ENCODE measurements at places on chromosomes 2 and 18.

GRCh38 chr2:162230761-162231160 lies 12.5 kb downstream of the FAP start:
- DNase-seq: no peak

DNA sequence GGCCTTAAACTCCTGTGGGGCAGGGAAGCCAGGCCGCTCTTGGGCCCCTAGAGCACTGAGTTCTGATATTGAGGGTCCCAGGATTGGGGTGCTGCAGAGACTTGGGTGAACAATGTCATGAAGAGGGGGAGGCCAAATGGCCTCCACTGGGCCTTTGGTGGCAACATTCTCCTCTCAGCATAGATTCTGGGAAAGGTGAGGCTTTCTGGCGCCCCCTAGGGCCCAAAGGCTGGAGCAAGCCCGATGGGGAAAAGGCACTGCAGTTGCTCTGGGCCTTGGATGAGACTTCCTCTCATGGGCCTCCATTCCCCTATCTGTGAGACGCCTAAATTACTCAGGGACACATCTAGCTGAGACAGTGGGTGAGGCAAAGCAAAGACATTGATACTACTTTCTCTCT lies 84.8 kb downstream of the ACAA2 start:
- DNase-seq: peak; percentile 70

- no peak for DNase-seq
Observed at GRCh38 chr18:9428862-9429661, 46.3 kb upstream of the RALBP1 start.

GRCh38 chr2:85737961-85738360 lies 15.8 kb upstream of the ATOH8 start:
- DNase-seq: no peak

DNA sequence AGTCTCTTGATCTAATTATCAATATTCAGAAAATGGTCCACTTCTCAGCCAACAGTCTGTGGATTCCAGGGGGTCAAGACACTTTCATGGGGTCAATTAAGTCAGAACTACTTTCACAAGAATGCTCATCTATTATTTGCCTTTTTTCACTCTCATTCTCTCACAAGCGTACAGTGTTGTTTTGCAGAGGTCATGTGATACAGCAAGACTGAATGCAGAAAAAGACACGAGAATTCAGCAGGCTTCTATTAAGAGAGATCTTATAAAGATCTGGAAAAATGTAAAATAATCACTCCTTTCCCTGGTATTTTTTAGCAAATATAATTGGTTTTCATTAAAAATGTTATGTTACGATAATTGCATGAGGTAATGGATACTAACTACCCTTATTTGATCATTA lies 8.7 kb downstream of the RPRD1A start:
- no peak for DNase-seq

DNA sequence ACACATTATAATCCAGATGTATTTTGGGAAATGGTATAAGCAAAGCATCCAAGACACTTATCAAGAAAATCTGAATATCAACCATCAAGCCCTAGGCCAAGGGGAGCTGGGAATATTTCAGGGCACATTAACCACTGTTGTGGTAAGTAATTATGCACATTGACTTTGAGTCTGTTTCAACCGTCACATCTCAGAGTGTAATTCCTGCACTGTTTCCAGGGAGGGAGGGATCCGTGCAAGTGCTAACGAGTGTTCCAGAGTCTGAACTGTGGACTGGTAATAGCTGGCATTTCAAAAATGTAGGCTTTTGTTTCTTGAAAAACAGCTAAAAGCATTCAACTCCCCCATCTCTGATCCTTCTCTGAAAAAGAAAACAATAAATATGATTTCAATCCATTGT lies 681.6 kb downstream of the BCL11A start:
- DNase-seq: no peak

GRCh38 chr2:54768772-54769428 lies 45.4 kb downstream of the EML6 start:
- DNase-seq: no peak

- DNase-seq: no peak
Observed at GRCh38 chr2:220194630-220195584, 567.5 kb downstream of the SLC4A3 start.

GRCh38 chr2:109692013-109692743 lies 78.0 kb downstream of the SOWAHC start:
- DNase-seq: no peak

DNA sequence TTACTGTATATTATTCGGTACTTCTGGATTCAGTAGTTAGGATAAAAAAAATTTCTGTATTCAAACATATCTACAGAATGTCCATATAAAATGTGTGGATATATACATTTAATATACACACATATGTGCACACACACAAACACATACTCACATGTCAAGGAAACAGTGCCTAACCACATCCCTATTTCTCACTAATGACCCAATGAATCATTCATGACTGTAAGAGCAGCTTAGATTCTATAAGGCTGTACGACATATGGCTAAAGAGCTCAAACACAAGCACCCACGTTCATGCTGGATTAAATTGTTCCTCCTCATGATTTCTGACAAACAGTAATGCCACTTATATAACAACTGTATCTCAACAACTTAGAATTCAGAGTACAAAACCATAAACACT lies 457.3 kb downstream of the ADCYAP1 start:
- no peak for DNase-seq

DNA sequence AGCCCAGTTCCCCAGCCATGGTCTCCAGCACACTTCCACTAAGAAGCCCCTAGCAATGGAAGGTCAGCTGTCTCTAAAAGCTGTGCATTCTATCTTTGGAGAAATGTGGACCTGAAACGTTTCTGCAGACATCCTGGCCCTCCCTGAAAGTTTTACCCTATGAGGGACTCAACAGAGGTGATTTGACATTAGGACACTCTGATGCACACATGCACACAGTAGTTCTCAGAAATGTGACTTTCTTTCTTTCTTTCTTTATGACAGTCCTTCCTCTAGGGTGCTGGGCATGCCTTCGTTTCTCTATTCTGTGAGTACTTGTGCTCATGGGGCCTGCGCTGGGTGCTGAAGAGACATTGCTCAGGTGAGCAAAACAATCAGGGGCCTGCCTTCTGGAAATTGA lies 857.3 kb downstream of the RNF144A start:
- no peak for DNase-seq

DNA sequence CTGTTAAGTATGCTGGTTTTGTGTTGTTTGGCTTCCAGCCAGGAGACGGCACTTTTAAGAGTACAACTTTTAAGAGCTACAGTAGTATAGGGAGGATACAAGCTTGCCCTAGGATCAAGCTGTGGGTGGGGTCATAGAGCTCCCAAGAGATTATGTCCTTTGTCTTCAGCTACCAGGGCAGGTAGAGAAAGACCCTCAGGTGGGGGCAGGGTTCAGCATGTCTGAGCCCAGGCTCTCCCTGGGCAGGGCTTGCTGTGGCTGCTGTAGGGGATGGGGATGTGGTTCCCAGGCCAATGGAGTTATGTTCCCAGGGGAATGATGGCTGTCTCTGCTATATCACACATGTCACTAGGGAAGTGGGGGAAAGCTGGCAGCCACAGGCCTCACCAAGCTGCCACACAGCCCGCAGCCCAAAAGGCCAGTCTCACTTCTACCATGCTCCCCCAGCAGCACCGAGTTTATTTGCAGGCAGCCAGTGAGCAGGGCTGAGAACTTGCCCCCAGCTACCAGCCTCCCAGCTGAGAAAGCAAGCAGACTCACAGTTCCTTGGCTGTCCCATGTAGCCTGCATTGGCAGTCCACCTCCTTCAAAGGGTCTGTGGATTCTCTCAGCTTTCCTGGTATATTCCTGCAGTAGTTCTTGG lies 105.7 kb upstream of the ERBB4 start:
- DNase-seq: no peak

DNA sequence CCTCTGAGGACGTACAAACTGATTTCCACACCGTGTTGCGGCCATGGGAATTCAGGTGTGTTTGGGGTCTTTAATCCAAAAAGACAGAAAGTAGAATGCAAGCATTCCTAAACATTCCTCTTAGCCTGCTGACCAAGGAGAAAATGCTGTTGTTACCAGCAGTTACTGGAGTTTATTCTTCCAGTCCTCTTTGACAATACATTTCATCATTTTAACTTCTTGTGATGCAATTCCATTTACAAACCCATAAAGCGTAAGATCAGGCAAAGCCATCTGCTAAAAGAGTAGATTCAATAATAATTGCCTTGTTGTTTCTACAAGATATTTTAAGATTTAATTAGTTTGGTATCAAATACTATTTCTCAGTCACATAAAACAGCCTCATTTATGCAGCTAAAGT lies 32.7 kb downstream of the SPIRE1 start:
- DNase-seq: no peak

DNA sequence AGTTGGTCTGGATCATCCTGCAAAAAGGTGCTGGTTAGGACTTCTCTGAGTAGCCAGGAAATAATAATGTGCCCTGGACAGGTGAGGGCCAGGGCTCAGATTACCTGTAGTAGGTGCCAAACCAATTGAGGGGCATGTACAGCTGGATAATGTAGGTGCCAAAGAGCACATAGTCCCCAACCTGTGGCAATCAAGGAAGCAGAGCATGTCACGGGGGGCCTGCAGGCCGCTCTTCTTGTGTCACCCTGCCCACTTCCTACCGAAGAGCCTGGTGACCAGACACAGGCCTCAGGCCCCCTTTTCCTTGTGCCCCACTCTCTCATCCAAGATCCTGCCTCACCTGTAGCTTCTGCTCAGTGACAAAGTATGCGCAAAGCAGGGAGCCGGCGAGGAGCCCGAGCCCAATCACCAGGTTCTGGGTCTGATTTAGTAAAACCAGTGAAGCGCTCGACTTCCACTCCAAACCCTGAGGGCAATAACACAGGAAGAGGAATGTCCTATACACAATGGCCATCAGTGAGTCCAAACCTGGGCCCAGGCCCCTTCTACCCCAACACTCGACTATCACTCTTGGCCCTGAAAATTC lies 5.2 kb downstream of the ABCB6 start:
- DNase-seq: no peak

- DNase-seq: no peak
Observed at GRCh38 chr18:70046796-70047195, 99.1 kb upstream of the CD226 start.

- no peak for DNase-seq
Observed at GRCh38 chr2:191692502-191693115, 14.7 kb downstream of the NABP1 start.

- no peak for DNase-seq
Observed at GRCh38 chr2:313991-314390, 26.1 kb upstream of the ALKAL2 start.

- DNase-seq: no peak
Observed at GRCh38 chr18:35051641-35052377, 10.6 kb downstream of the MAPRE2 start.
